ENCODE measurements at places on chromosomes 3 and 15.
A peak's percentile ranks its signal among the peaks of the same experiment; 100 is the strongest.

DNA sequence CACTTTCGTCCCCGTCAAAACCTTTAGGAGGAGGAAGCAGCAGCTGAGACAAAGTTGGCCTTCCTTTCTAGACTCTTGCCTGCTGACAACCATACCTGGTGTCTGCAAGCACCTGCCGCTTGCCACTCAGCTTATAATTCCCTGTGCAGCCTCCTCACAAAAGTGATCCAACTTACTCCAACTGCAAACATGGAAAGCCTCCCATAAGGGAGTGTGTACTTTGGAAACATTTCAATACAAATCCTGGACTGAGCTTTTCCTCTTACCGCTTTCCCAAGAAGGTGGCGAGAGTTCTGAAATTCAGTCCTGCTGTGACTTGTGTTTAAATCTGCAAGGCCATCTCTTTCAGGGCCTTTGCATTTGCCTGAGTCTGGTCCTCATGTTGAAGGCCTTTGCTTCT, 86.8 kb downstream of the LARS2 start:
- no peak for DNase-seq

GRCh38 chr3:69932087-69932486, 67.4 kb upstream of the SAMMSON start:
- no peak for DNase-seq

GRCh38 chr3:197203714-197204146, 94.7 kb downstream of the DLG1 start:
- DNase-seq, result no peak

- DNase-seq, result no peak
Observed at GRCh38 chr3:30895329-30895728, 868 bp upstream of the GADL1 start.

GRCh38 chr3:187777331-187777941, 32.2 kb upstream of the BCL6 start:
- no peak for DNase-seq

GRCh38 chr3:125083776-125084175, 28.0 kb upstream of the HEG1 start:
- no peak for DNase-seq

DNA sequence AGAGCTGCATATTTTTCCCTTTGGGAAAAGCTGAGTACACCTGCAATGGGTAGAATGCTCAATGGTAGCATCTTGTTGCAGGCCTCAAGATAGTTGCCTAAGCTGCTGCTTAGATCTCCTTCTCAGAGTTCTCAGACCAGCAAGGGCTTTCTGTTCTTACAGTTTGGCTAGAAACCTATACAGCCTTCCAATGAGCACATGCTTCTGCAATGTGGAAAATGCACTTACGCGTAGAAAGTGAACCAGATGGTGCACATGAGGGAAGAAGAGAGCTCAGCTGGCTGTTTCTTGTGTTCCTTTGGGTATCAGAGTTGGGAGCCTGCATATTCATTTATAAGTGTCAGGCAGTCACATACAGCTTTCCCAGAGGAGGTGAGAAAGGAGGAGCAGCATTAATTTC, 136.4 kb downstream of the B3GALNT1 start:
- DNase-seq, result no peak

DNA sequence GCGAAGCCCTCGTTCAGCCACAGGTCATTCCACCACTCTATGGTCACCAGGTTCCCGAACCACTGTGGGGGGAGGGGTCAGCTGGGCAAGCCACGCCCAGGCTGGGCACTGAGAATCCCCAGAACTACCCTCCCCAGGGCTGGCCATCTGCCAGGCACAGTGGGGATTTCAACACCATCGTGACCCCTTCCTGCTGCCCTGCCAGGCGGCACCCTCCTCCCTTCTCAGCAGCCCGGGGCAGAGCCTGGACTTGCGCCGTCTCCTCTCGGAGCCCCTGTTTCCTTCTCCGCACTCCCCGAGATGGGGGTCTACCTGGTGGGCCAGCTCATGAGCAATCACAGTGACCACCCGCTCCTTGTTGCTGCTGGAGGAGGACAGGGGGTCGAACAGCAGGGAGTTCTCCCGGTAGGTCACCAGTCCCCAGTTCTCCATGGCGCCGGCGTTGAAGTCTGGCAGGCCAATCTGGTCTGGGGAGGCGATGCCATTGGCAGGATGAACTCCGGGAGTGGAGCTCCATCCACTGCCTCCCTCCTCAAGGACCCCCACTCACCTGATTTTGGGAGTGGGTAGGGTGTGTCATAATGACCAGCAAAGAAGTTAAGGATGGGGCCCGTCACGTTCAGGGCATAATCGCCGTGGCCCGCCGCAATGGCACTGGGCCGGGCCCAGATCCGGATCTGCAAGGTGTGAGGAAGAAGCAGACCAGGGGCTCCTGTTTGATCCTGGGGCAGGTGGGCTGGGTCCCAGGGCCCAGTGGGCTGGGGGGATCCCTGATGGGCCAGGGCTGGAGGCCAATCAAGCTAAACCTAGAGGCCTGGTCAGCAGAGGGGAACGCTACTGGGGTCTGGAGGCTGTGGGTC, 10.5 kb downstream of the ANPEP start:
- no peak for DNase-seq

GRCh38 chr15:58771621-58772250, 634 bp downstream of the MINDY2 start:
- DNase-seq, result peak; percentile 66

GRCh38 chr3:115092220-115092791, 54.8 kb downstream of the ZBTB20 start:
- peak; percentile 61 for DNase-seq
